Hematopoietic multipotent progenitor cell (in vitro differentiated cells): ENCODE measurements at places on chromosomes 6 and 20.

- no peak for DNase-seq
Observed at GRCh38 chr6:138241381-138241780, 23.1 kb upstream of the PBOV1 start.

GRCh38 chr6:101231606-101232235, 161.8 kb upstream of the GRIK2 start:
- no peak for DNase-seq

DNA sequence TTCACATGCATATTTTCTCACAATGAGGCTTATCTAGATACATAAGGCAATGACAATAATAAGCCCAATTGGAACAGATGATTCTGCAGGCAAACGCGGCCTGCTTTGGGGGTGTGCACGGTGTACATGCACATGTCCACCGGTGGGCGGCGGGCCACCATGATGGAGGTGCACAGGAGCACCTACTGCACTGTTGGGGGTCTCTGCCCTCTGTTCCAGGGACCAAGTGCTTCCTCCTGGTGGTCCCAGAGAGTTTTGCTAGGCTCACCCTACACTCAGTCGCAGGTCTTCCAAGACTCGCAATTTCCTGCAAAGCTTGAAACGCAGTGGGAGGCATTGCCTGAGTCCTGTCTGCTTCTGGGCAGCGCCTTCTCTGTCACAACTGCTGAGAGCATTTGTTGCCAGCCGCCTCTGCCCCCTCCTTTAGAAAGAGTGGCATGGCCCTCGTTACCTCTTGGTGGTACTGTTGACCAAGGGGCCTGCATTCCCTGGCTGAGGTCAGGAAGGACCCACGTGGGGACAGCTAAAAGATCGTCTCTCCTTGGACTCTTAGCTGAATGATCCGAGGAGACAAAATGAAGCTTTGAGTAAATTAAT, 135.3 kb downstream of the ERMARD start:
- no peak for DNase-seq

- DNase-seq: no peak
Observed at GRCh38 chr6:87074101-87074621, 20.7 kb downstream of the CGA start.

DNA sequence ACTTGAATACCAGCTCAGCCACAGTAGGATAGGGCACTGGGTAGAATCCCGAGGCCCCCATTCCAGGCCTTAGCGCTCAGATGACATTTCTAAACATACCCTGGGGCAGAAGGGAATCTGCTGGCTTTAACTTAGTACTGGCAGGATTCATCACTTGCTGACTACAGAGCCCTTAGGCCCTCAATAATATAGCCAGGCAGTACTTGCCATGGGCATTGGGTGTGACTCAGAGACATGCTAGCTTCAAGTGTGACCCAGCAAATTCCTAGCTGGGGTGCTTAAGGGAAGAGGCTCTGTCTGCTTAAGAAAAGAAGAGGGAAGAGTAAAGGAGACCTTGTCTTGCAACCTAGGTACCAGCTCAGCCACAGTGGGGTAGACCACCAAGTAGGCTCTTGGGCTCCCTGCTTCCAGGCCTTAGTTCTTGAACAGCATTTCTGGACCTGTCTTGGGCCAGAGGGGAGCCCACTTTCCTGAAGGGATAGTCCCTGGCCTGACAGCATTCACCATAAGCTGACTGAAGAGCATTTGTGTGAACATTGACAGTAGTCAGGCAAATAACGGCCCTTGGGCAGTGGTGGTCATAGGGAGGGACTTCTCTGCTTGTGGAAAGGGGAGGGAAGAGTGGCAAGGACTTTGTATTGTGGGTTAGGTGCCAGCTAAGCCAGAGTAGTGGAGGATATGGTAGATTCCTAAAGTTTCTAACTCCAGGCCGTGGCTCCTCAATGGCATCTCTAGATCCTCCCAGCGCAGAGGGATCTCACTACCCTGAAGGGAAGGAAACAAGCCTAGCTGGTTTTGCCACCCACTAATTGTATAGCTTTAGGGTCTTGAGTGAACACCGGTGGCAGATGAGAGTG, 48.5 kb upstream of the HACE1 start:
- no peak for DNase-seq

- no peak for DNase-seq
Observed at GRCh38 chr6:63816982-63817436, 181.4 kb downstream of the PHF3 start.
